CD4-positive, alpha-beta T cell treated with Interferon alpha-2 for 1 hour (primary cell): ENCODE measurements at places on chromosomes 7 and 10.

DNA sequence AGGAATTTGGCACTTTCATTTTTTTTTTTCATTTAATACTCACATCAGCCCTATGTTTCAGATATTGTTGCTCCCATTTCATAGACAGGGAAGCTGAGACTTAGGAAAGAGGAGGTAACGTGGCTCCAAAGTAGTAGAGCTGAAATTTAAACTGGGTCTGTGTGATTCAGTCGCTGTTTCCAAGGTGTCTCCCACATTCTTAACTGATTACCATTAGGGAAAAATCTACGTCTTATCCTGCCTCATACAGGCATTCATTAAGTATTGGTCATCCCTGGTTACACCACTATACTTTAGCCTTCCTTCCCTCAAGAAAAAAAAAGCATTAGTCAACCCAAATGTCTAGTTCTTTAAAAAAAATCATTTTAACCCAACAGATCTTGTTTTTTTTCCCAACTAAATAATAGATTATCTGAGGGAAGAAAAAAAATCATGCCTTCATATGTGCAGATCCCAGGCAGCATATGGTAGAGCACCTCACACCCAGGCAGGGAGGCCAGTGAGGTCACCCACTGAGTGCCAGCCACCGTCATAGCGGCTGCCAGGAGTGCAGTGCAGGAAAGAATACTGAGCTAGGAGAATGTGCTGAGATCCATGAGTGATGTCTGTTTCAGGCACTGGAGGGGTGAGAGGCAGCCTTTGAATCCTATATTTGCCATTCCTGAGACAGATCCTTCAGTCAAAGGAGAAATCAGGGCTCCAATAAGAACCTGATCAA lies 59.0 kb upstream of the SORCS3 start:
- no peak for DNase-seq

- no peak for DNase-seq
Observed at GRCh38 chr10:29685506-29685905, 50.7 kb upstream of the SVIL start.

DNA sequence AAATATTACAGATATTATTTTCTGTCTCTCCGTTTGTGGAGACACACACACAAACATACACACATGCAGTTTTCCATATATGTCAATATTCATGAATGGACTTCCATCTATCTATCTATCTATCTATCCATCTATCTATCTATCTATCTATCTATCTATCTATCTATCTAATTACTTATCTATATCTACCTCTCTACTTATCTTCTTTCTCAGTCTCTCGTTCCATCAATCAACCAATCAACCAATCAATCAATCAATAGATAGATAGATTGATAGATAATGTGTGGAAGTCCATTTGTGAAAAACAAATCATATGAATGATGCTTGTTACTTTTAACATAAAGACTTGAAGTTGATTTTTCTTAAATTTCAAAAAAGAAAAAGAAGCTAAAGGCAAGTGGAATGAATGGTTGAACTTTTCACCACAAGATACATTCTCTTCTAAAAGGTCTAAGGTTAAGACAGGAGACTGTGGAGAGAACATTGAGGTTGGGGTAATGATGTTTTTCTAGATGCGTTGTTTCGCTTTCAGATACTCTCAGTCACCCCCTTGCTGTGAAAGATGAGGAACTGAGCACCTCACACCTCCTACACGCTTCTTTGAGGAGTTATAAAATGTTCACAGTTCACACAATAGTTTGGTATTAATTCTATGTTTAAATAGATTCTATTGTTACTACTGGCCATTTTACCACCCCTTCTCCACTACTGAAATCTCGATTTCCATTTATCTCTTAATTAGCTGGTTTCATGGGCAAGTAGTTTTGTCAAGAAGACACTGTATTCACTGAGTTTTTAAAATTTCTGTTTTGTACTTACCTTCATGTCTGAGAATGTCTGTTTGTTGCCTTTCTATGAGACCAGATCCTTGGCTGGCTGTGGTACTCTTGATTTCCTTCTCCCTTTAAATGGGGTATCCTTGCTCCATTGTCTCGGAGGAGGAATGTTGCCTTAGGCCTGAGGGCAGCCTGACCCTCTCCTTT lies 114.1 kb downstream of the EMX2 start:
- no peak for DNase-seq

GRCh38 chr10:9853405-9854355 lies 1164.0 kb upstream of the CELF2 start:
- DNase-seq: no peak

GRCh38 chr7:816751-817671 lies 15.3 kb upstream of the SUN1 start:
- peak; percentile 27 for DNase-seq

- DNase-seq: no peak
Observed at GRCh38 chr7:93178213-93178612, 30.0 kb upstream of the SAMD9L start.

- DNase-seq: no peak
Observed at GRCh38 chr7:47438411-47439029, 143.4 kb downstream of the TNS3 start.

DNA sequence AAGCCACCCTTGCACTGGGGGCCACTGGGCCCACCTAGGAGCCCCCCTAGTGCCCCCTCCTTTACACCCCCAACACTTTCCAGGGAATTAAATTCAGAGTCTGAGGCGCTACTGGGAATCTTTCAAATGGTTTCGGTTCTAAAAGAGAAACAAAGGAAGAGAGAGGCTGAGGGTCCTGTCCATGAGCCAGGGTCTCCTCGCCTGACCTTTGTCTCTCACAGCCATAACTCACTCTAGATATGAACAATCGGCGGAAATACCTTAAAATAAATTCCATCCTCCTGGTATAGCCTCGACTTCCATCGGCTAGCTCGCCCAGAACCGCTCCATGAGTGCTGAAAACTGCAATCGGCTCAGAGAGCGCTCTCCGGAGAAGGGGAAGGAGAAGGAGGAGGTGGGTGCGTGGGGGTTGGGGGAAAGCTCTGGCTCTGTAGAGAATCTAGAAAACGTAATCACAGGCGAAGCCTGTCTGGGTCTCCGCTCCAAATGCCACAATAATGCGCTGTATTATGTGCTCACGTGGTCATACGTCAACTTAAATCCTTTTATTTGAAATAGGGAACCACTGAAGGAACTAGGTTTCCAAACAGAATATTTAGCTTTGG lies 12.6 kb downstream of the HOXA4 start:
- DNase-seq: no peak

DNA sequence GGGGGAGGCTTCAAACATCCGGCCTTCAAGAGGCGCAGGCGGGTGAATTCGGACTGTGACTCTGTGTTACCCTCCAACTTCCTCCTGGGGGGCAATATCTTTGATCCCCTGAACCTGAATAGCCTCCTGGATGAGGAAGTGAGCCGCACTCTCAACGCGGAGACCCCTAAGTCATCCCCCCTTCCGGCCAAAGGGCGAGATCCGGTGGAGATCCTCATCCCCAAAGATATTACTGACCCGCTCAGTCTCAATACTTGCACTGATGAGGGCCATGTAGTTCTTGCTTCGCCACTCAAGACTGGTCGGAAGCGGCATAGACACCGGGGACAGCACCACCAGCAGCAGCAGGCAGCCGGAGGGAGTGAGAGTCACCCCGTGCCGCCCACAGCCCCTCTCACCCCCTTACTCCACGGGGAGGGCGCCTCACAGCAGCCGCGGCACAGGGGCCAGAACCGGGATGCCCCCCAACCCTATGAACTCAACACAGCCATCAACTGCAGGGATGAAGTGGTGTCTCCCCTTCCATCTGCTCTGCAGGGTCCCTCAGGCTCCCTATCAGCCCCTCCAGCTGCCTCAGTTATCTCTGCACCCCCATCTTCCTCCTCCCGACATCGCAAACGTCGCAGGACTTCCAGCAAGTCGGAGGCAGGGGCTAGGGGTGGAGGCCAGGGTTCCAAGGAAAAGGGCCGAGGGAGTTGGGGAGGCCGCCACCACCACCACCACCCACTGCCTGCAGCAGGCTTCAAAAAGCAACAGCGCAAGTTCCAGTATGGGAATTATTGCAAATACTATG lies 1.1 kb downstream of the MEPCE start:
- DNase-seq: peak; percentile 40

DNA sequence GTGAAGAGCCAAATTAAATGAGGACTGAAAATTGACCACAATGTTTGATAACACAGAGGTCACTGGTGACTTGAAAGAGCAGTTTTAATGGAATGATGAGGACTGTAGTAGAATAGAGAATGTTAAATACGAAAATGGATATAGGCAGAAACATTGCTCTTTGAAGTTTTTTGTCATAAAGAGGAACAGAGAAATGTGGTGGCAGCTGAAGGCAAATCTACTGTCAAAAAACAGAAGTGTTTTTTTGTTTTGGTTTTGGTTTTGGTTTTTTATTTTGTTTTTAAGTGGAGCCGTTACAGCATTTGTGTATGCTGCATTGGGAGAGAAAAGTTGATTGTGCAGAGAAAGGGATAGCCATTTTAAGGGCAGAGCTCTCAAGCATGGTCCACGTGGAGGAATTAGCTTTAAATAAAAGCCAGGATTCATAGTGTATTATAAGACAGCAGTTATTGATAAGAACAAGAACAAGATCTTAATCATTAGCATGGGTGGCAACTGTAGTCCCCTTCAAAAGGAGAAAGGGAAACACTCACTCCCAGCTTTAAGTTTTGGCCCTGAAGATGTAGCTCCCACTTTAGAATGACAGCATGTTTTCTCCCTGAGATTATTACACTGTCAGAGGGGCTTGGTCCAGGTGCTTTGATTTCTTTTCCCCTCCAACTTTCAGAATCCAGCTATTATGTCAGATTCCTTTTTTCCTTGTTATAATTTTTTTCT lies 156.7 kb upstream of the BET1 start:
- no peak for DNase-seq

- no peak for DNase-seq
Observed at GRCh38 chr7:4751398-4751947, 23.9 kb upstream of the AP5Z1 start.

- DNase-seq: no peak
Observed at GRCh38 chr7:146635205-146636032, 518.8 kb downstream of the CNTNAP2 start.

GRCh38 chr7:151138153-151138851 lies 29.2 kb downstream of the GBX1 start:
- DNase-seq: no peak

GRCh38 chr10:18164093-18164492 lies 23.9 kb downstream of the CACNB2 start:
- no peak for DNase-seq

DNA sequence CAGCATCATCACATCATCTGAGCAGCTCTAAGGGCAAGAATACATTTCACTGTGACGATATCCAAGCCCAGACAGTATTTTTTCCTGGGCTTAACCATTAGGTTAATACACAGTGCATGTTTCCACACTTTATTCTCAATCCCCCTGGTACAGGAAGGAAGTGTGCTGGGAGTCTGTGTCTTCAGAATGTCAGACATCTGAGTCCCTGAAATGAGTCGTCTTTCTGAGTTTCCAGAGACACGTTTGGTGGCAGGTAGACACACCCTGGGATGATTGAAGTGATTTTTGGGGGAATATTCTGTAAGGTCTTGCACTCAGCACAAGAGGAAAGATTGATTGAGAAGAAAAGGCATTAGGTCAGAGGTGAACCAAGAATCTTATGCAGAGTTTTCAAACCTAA lies 13.1 kb upstream of the SHH start:
- no peak for DNase-seq

- DNase-seq: no peak
Observed at GRCh38 chr10:11395581-11396310, 215.7 kb downstream of the USP6NL start.

DNA sequence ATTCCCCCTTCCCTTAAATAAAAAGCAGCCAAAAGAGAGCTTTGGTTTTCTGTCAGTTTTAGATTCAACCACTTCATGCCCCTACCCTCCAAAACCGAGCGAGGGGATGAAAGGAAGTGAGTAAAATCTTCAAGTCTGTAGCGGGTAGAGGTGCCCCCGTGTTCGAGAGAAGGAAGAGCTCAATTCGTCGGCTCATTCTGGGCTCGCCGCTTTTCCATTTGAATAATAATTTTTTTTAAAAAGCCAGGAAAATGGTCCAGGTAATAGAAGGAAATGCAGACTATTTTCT lies 436.2 kb upstream of the GALNT17 start:
- peak; percentile 28 for DNase-seq

DNA sequence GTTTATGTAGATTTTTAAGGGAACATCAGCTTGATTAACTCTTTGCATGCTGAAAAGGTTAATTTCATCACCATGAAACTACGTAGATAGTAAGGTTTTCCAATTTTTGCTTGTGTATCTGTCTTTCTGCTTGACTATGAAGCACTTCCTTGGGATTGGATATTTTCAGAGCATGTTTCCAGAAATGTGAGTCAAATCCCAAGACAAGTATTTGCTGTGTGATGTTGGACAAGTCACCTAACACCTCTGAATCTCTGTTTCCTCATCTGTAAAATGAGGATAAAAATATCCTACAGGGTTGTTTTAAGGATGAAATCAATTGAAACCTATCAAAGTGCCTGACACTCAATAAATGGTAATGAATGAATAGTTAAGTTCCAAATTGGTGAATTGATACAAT lies 42.4 kb downstream of the ANK3 start:
- no peak for DNase-seq

DNA sequence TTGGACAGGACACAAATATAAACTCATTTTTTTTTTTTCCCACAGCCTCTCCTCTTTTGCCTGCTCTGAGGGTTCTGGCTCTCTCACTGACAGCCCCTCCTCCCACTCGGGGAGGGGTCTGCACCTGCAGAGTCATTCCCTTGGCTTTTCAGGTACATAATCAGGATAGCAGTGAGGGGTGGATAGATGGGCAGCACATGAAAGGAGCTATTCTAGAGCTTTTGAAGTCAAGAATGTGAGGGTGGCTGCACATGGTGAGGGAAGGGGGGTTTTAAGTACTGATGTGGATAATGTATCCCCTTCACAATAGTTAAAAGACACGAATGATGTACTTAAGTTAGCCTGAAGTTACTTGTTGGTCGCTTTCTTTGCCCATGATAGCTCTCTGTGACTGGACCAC lies 76.2 kb downstream of the CFAP58 start:
- no peak for DNase-seq

- DNase-seq: no peak
Observed at GRCh38 chr7:148289630-148290029, 300.9 kb upstream of the C7orf33 start.

DNA sequence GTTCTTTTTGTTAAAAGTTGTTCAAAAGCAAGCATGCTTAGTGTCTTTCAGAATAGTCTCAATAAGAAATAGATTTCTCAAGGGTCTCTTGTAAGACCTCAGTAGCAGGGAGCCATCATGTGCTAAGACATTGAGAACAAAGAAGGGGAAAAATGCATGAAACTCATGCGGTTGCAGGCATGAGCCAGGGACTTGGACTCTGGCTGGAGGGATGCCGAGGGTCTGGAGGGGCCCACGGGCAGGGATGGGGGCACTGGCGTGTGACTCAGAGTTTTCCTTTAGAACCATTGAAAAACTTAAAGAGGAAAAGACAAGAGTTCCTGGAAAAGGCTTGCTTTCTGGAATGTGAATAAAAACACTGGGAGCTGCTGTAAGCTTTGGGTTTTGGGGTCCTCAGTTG lies 253.3 kb downstream of the CCDC3 start:
- DNase-seq: no peak
